ENCODE measurements at places on chromosomes 1 and 21.

DNA sequence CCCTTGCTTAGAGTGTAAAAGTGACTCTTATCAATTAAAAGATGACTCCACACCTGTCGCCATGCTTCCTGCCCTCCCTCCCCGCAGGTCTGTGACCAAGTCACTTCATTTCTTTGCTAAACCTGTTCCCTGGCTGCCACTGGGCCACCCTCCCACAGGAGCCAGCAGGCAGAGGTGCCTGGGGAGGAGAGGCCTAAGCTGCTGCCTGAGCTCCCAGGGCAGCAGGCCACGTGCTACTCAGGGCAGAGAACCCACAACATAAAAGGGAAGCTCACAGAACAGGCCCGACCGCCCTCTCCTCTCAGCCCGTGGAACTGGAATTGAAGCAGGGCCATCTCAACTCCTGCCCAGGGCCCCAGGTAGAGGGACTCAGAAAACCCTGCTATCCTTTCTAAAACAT is 4.9 kb downstream of the C1orf198 start:
- DNase-seq, result no peak

GRCh38 chr1:241608379-241609033 is 31.7 kb downstream of the CHML start:
- DNase-seq, result no peak

DNA sequence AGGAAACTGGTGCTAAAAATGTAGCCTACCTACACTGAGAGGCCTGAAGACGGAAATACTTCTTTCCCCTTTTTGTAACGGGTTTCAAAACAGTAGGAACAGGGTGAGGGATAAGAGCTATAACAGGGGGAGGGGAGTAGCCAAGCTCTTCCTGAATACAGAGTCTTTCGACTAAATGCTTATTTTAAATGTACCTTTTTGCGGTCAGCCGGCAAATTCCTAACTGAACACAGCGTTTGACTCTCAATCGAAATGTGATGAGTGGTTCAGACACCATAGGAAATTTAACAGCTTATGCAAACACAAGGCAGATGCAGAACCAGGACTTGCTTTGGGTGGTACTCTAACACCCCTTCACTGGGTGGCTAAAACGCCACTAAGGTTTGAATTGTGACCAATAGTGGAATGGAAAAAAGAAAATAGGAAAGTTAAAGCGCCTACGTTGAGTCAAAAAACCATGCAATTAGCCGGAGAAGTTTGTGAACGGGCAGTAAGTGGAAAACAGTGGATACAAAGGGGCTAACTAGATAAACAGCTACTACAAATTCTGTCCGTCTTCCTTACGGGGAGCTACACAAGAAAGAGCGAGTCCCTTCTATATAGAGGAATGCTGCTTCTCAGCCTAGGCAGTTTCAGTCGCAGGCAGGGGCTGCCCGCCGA is 1.7 kb downstream of the EGLN1 start:
- no peak for DNase-seq

DNA sequence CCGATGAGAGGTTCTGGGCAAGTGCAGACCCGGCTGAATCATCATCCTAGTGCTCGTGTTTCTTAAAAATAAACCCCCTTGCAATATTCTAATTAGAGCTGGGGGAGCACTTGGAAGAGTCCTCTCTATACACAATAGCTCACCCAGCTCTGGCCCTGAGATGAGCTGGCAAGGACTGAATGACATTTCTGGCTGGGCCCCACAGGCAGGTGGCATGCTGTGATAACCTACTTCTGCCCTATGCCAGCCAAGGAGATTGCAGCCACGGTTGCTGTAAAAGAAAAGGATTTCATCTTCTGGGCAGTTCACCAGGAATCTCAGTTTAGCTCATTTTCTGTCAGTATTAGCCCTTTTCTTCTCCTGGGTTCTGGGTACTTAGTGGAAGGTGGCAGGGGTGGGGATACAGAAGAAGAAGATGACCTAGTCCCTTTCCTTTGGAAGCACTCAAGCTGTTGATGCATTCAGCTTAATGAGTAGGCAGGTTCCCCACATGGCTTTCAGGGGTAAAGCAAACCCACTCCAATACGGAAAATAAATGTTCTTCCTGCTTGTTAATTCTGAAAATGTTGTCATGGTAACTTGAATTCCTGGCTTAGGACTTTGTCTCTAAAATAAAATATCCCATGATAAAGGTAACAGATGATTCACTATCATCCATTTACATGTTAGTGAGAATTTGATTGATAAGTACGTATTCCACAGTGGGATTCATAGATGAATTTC is 32.2 kb downstream of the VASH2 start:
- no peak for DNase-seq

- DNase-seq, result no peak
Measured at GRCh38 chr1:162722036-162722435, 68.5 kb upstream of the HSD17B7 start.

DNA sequence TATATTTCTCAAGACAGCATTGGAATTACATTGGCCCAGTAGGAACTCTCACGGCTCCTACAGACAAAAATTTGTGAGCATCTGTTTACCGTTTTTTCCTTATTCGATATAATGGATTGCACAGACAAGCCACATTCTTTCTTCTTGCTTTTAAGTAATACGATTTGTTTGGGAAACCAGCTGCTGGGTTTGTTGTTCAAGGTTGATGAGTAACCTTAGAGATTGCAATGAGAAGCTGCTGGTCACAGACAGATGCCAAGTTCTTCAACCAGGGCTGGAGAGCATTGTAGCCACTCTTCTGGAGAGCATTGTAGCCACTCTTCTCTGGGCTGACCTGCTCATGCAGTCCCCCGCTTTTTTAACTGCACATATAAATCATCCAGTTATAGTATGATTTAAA is 1.4 kb upstream of the MIA3 start:
- DNase-seq, result no peak
